Type B pancreatic cell (in vitro differentiated cells): ENCODE measurements at places on chromosomes 2 and 18. TPM values are rescaled to one million over a fixed set of nuclear protein-coding genes. Genes with fewer than 3 reads are reported as not detected.

- DNase-seq, result no peak
Measured at GRCh38 chr2:107645586-107645985, 181.1 kb upstream of the RGPD4 start.

GRCh38 chr18:53402670-53403069 lies 821.8 kb downstream of the MBD2 start:
- no peak for DNase-seq

GRCh38 chr2:42464631-42465030 lies 29.2 kb downstream of the KCNG3 start:
- DNase-seq, result no peak

DNA sequence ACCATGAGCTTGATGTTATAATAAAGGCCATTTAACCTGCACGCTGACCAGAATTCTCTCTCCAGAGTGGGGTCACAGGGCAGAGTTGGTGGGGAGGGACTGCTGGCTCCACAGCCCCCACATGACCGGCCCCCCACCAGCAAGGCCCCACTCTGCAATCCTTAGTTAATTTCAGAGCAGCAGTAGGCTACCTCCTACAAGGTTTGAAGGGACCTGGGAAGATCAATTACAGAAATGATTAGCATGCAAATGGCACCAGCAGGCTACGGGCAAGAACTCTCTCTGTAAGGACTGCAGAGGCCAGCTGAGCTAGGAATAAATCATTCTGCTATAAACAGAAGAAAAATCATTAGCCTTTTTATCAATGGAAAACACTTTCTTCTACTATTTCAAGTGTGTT lies 135.3 kb downstream of the C1D start:
- no peak for DNase-seq

Gene ABCG5
- 0.10 and 0.36 TPM in 2 replicates for total RNA-seq
